Epithelial cell of esophagus (primary cell): ENCODE measurements at places on chromosomes 4 and X.
A peak's percentile ranks its signal among the peaks of the same experiment; 100 is the strongest.

- no peak for DNase-seq
Observed at GRCh38 chr4:12005471-12005870, 576.8 kb upstream of the HS3ST1 start.

- no peak for DNase-seq
Observed at GRCh38 chrX:10648614-10649013, 28.2 kb upstream of the MID1 start.

DNA sequence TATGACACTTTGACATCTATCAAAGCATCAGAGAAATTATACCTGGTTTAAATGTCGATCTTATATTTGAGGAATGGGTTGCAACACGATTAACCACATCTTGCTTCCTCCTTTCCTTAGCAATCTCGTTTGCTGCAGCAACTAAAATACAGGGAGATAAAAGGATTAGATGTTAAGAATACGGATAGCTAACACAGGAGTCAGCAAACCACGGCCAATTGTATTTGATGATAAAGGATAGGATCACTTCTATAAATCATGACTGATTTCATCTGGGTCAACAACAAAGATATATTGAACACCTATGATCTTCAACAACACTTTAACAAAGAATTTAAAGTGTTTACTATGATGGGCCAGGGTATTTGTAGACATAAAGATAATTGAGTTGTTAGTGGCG, 5.0 kb downstream of the MAP7D3 start:
- no peak for DNase-seq

- no peak for DNase-seq
Observed at GRCh38 chr4:182683661-182684060, 233.5 kb downstream of the DCTD start.

GRCh38 chrX:103640401-103641155, 11.8 kb downstream of the TCEAL1 start:
- DNase-seq = peak; percentile 2

DNA sequence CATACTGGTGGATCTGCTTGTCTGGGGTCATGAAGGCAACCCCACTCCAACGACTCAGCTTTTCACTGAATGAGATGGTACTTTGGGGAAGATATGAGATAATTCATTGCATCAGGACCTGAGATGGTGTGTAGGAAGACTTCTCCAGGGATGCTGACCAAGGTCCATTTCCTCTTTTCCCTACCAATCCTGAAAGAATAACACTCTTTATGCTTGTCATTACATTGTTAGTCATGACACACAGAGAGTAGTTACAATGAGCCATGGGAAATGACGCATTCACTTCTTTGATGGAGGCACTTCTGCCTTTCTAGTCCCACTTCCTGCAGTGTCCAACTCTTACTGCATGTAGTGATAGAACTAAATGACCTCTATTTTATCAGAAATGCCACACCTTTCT, 58.6 kb downstream of the AREG start:
- peak; percentile 76 for DNase-seq

GRCh38 chrX:118872102-118872566, 48.5 kb downstream of the ZCCHC12 start:
- peak; percentile 1 for DNase-seq

GRCh38 chr4:148044089-148044911, 312.4 kb downstream of the ARHGAP10 start:
- no peak for DNase-seq

DNA sequence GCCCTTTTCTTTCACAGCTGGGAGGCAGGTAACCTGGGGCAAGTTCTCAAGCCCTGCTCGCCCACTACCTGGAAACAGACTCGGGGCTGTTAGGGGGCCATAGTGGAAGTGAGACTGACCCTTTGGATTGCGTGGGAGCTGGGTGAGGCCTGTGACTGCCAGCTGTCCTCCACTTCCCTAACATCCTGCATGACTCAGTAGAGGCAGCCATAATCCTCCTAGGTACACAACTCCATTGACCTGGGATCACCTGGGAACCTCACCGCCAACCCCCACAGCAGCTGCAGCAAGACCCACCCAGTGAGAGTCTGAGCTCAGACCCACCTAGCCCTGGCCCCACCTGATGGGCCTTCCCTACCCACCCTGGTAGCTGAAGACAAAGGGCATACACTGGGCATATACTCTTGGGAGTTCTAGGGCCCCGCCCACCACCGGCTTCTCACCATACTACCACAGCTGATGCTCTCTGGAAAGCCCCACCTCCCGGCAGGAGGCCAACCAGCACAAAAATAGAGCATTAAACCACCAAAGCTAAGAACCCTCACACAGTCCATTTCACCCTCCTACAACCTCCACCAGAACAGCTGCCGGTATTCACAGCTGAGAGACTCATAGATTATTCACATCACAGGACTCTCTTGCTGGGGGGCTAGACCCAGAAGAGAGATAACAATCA, 61.1 kb upstream of the DCTD start:
- no peak for DNase-seq

DNA sequence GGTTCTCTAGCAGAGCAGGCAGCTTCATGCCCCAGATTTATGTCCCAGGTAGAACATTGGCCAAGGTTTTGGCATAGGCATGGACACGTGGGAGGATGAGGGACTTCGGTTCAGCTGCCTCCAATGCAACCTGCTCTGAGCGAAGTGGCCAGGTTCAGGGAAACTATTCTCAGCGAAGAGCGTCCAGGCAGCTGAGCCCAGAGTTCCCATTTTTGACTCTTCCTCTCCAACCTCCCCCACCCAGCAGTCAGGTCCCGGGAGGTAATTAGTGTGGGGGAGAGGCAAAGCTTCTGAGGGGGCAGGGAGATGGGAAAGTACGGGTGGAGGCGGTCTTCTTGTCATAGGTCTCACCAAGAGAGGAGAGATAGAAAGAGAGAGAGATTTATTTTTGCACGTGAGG, 1.0 kb downstream of the GABRA4 start:
- no peak for DNase-seq

GRCh38 chrX:97367125-97367524, 483.4 kb downstream of the RPA4 start:
- peak; percentile 3 for DNase-seq

GRCh38 chrX:49186125-49187027, at the start of gene PRICKLE3:
PRICKLE3 (minus strand) TSS chrX:49186373; CDS start chrX:49186297, 76 bp downstream.
- DNase-seq = peak; percentile 70
